CD4-positive, alpha-beta T cell treated with Interleukin-4 for 4 hours (primary cell): ENCODE measurements at places on chromosomes 7 and 10.

DNA sequence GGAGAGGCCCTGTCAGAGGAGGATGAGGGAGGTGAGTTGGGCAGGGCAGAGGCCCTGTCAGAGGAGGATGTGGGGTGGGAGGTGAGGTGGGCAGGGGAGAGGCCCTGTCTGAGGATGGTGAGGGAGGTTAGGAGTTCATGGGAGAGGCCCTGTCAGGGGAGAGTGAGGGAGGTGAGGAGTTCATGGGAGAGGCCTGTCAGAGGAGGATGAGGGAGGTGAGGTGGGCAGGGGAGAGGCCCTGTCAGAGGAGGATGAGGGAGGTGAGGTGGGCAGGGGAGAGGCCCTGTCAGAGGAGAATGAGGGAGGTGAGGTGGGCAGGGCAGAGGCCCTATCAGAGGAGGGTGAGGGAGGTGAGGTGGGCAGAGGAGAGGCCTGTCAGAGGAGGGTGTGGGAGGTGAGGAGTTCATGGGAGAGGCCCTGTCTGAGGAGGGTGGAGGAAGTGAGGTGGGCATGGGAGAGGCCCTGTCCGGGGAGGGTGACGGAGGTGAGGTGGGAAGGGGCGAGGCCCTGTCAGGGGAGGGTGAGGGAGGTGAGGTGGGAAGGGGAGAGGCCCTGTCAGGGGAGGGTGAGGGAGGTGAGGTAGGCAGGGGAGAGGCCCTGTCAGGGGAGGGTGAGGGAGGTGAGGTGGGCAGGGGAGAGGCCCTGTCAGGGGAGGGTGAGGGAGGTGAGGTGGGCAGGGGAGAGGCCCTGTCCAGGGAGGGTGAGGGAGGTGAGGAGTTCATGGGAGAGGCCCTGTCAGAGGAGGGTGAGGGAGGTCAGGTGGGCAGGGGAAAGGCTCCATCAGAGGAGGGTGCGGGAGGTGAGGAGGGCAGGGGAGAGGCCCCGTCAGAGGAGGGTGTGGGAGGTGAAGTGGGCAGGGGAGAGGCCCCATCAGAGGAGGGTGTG, 73.7 kb downstream of the INPP5A start:
- DNase-seq: no peak

- no peak for DNase-seq
These were observed 511.9 kb upstream of the ZMIZ1 start for GRCh38 chr10:78556705-78557432.

GRCh38 chr10:103820101-103821062, 35.0 kb downstream of the SH3PXD2A start:
- no peak for DNase-seq

GRCh38 chr7:127809261-127809702, 157.3 kb downstream of the SND1 start:
- DNase-seq: no peak

DNA sequence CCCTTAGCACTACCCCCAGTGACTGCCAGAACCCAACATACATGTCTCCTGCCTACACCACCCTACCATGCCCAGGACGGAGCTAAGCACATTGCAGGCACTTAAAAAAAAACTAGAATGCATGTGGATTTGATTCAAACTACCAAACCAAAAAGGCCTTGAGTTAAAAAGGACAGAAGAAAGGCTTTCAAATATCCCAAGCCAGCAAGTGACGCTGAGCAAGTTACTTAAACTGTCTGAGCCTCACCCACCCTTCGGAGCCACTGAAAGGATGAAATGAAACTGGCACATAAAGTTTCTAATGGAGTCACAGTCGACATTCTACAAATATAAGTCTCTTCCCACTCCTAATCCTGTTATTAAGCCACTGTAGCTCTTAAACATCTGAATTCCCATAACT, 1.8 kb downstream of the CPXM2 start:
- DNase-seq: no peak

GRCh38 chr7:121433775-121434174, 37.7 kb upstream of the FAM3C start:
- DNase-seq: no peak

DNA sequence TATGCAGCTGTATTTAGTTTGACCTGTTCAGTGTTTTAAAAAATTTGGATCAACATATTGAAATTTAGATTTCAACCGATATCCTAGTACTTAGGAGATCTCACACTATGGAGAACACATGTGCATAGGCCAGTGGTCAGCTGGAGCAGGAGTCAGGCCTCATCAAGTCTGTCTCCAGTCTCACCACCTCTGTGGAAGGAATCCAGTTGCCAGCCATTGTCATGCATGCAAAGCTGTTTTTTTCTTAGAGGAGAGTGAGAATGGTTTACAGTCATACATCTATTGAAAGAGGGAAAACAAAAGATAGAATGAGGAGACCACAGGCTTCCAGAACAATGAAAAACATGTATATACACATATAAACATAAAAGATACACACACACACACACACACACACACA, 7.6 kb upstream of the CLEC5A start:
- DNase-seq: no peak

DNA sequence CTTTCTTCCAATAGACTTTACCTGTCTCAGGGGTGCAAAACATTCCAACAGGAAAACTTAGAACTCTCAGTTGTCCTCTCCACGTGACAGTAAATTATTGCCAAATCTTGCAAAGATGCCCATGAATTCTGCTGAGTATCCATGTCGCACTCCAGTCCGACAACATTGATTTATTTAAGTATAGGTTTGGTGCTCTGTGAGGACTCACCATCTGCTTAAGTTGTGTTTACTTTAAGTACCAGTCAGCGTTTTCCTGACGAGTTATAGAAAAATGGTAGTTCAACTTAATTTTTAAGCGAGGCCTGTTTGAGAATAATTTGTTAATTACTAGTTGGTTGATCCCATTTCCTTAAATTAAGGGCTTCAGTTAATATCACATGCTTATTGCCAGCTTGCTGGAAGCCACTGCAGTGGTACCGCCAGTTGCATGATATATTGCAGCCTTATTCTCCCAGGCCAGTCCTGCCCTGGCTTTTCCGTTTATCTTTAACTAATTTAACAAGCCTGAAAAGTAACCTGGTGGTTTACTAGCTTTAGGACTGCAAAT, 27.8 kb downstream of the CREB5 start:
- no peak for DNase-seq

DNA sequence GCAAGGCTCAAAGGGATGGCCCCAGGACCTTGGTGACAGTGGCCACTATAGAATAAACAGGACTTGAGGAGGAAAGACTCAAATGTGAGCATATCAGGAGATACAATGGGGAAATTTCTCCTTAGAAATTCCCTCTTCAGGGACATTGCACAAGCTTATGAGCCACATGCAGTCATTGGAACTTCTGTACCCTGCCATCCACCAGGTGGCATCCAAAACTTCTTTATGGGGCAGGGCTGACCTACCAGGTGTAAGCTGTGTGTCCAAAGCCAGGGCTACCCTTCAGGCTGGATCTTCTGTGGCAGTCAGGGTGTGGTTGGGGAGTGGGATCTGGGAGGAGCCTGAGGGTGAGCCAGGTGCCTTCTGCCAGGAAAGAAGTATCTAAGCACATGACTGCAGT, 36.6 kb upstream of the LRRC18 start:
- no peak for DNase-seq

DNA sequence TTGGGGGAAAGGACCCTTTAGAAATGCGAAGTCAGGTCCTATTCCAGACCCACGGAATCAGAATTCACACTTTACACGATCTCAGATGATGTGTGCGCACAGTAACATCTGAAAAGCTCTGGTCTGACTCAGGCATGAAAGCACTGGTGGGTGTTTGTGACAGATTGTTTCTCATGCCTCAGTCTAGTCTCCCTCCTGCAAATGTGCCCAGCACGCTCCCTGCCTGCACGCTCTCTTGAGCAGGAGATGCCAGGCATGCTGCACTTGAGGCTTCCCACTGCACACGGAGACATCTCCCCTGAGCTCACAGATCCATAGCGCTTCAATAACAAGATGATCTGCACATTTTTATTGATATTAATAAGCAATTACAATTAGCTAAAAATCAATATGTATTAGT, 23.6 kb upstream of the ZNF37A start:
- DNase-seq: no peak

DNA sequence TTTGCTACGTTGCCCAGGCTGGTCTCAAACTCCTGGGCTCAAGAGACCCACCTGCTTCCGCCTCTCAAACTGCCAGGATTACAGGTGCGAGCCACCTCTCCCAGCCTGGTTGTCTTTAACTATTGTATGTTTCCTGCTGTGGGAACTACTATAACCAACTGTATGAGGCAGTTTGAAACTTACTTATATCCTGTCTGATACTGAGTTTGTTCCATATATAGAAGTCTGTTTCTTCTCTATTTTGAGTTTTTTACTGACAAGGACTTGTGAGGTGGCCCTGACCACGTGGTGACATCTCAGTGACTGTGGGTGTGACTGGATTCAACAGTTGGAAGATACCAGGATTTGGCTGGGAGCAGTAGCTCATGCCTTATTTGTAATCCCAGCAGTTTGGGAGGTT, 14.2 kb downstream of the FBH1 start:
- no peak for DNase-seq

GRCh38 chr10:32906595-32906994, 51.4 kb downstream of the ITGB1 start:
- no peak for DNase-seq

DNA sequence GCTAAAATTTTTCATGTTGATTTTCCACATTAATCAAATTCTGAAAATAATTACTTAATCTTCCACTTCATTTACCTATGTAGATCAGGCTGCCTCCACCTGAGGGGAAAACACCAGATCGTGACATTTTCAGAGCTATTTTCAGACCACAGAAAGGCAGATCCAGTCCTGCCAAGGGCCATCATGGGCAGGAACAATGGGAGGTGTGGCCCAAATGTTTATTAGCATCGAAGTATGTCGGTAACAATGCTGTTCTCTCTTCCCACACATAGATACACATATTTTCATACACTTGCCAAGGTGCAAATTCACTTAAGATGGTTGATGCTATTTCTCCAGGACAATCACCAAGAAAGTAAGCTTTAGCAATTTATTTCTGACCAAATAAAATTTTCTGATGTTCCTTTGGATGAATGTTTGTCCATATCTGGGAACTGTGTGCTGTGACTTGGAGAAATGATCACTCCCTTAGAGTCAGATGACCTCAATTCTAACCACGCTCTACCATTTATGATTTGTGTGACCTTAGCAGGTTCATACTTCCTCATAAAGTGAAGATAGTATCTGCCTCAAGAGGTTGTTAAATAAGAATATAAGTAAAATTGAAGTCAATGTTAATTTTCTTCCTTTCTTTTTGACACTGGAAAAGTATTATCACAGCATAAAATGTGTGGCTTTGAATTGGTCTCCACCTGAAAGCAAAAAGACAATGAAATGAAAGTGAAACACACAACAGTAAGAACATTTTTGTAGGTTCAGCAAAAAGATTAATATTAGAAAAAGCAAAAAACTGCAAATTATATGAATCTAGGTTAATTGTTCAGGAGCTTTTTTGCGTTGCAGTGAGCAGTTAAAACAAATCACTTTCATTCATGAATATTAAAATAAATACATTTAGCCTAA, 310.4 kb upstream of the PHF14 start:
- no peak for DNase-seq

DNA sequence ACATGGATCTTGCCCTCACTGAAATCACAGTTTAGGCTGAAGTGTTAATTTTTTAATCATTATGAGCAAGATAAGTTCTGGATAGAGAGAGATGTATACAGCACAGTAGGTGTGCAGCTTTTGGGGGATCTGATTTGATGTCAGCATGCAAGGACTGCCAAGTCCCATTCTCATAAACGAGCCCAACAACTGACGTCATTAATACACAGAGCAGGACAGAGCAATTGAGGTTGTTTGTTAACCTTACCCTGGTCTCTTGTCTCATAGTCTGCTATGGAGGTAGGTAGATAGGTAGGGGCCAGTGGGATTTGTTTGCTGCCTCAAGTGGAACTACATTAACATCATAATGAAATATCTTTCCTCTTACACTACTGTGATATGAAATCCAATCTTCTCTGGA, 8.6 kb upstream of the TMEM229A start:
- DNase-seq: no peak

DNA sequence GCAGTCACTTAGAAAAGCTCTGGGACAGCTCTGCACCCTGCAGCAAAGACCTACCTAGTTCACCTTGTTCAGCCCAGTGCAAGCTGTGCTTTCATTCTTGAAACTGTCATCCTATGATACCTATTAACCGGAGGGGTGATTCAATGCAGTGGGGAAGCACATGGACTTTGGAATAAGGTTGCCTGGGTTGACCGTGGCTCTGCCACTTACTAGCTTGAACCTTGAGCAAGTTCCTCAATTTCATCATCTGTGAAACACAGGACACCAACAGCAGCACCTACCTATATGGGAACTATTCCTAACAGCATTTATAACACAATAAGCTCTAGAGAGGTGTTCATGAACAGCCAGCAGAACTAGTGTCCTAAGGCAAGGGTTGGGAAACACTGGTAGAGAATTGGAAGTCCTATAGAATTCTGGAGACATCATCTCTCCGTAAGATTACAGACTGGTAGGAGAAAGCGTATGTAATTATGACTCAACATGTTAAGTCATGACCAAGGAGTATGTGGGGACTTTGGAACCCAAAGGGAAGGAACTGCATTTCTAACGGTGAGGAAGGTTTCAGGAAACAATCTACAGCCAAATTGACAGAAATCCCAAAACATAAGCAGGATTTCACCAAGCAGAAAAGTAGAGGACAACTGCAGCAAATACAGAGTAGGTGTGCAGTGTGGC, 270.0 kb downstream of the USP6NL start:
- no peak for DNase-seq

GRCh38 chr10:6200734-6201515, 1.8 kb upstream of the PFKFB3 start:
- DNase-seq: no peak

DNA sequence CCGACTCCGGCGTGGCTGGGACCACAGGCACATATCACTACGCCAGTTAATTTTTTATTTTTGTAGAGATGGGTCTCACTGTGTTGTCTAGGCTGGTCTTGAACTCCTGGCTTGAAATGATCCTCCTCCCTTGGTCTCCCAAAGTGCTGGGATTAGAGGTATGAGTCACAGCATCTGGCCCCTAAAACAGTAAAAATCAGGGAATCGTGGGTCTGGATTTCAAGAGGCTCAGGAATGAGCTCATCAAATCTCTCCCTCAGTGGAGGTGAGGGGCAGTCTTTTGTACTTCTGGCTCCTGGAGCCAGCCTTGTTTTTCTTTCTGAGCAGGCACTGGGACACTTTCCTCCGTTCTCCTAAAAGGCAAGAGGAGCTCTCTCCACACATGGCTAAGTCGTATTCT, 32.1 kb upstream of the RHEB start:
- DNase-seq: no peak
